ENCODE measurements at places on chromosomes 4 and X.

DNA sequence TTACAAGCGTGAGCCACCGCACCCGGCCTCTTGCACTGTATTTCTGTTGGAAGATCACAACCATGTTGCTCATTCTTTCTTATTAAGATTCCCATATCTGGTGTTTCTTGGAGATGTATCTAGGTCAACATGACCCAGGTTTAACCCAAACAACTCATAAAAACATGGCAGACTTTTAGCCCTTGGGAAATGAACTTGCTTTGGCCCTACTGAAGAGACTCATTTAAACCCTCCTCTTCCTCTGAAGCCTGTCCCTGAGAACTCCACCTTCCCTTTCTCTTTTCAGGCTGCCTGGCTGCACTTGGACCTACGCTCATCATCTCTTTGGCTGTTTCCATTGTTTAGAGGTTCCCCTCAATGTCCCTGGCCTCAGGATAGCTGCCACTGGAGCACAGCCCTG lies 22.8 kb upstream of the OPN1LW start:
- DNase-seq, result no peak

- DNase-seq, result no peak
These were observed 1.8 kb downstream of the TAPT1 start for GRCh38 chr4:16224264-16225166.

- DNase-seq, result peak; percentile 16
These were observed 43.7 kb downstream of the NSG1 start for GRCh38 chr4:4430492-4431195.

DNA sequence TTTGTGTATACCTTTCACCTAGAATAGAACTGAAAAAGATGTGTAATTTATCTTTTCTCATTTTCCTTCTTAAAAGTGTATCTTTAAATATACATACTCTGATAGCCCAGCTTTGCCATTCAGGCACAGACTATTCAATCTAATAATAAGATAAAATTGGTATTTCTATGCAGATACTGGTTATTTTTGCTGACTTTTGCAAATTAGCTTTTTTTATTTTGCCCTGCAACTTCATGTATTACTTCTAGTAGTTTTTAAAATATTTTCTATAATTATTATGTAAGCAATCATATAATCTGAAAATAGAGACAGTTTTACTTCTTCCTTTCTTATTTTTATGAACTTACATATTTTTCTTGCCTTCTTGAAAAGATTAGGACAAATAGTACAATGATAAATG lies 45.4 kb upstream of the FREM3 start:
- DNase-seq, result no peak

- no peak for DNase-seq
These were observed 25.3 kb downstream of the FAM241A start for GRCh38 chr4:112170451-112170993.

DNA sequence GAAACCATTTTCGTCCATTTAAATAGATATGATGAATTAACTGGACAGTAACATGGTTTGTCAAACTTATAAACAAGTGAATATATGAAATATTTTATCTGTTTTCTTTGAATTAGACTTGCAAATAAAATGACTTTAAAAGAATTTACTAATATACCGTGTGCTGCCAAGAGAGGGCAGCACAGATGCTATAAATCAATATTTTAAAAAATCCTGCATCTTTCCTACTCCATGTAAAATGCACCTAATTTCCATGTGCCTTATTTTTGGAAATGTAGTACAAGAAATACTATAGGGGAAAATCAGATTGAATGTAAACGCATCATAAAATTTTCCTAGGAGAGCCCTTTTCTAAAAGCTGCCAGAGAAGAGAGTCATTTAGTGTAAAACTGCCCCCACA lies 62.2 kb downstream of the PRKX start:
- no peak for DNase-seq

GRCh38 chr4:97496298-97496873 lies 646.9 kb downstream of the STPG2 start:
- no peak for DNase-seq

DNA sequence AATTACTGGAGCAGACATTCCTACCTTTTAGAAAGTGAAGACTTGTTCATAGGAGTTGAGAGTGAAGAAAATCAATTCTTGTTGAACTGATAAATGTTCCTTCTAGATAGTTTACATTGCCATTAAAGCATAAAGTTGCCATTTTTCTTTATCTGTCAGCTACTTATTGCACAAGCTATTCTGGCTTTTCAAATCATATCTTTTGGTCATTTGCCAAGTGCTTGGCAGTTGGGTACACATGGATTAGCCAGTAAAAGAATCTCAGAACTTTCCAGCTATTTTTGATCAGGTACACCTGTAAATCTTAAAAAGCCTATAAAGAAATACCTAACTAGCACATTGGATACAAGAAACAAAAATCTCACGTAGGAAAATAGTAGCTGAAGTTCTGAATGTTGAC lies 56.4 kb upstream of the PNPLA4 start:
- DNase-seq, result no peak

- DNase-seq, result no peak
These were observed 660.7 kb downstream of the SMARCA1 start for GRCh38 chrX:128862557-128862956.

- DNase-seq, result no peak
These were observed 358.6 kb upstream of the NOCT start for GRCh38 chr4:138656990-138657389.

DNA sequence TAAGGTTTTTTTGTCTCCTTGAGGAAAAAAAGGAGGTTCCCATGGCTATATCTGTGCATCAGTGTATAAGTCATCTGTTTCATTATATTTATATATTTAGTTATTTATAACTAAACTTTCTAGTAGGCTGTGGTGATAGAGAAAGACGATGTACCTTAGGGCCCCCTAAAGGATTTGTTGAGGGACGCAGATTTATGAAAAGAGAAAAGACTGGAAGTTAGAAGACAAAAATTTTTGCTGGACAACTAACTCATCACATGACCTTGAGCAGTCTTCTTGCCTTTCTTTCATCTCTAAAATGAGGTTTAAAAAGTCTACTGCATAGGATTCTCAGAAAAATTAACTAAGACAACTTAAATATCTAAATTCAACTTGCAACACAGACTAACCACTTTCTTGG lies 6.1 kb downstream of the GASK1B start:
- DNase-seq, result no peak

DNA sequence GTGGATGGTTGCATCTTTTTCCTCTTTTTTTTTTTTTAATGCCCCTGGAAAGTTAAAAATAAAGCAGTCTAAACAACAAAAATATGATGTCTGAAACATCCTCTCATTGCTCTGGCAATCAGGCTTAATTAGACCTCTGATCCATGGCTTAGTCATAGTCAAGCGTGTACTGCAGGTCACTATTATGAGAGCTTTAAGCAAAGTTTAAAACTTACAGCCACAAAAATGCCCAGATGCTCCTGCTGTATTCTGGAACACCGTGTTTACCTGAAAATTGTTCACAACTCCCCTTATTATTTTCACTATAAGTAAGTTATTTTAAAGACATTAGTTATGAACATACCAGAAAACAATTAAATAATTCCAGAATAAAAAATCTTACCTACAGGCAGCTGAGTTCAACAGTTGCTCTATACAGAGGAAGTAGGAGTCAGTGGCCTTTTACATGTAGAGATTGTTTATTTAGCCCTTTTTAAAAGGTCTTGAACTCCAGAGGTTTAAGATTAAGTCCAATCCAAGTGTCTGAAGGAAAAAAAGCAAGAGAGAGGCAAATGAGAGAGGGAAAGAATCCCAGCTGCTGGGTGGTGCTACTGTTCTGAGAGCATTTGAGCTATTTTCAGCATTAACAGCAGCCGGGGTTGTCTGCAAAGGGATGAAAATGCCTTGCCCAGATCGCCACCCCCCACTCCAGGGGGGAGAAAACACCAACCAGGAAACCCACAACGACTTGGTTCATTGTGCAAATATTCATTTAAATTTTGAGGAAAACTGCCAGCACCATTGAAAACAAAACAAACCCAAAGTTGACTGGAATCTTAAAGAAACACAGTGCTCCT lies 36.9 kb downstream of the SORBS2 start:
- DNase-seq, result no peak

All from activated T-helper 9 cell treated with anti-CD3 and anti-CD28 coated beads, Interleukin-2, amount 50 U/mL, for 16 hours (primary cell).